ENCODE measurements at places on chromosomes 7 and 10.
A peak's percentile ranks its signal among the peaks of the same experiment; 100 is the strongest.

DNA sequence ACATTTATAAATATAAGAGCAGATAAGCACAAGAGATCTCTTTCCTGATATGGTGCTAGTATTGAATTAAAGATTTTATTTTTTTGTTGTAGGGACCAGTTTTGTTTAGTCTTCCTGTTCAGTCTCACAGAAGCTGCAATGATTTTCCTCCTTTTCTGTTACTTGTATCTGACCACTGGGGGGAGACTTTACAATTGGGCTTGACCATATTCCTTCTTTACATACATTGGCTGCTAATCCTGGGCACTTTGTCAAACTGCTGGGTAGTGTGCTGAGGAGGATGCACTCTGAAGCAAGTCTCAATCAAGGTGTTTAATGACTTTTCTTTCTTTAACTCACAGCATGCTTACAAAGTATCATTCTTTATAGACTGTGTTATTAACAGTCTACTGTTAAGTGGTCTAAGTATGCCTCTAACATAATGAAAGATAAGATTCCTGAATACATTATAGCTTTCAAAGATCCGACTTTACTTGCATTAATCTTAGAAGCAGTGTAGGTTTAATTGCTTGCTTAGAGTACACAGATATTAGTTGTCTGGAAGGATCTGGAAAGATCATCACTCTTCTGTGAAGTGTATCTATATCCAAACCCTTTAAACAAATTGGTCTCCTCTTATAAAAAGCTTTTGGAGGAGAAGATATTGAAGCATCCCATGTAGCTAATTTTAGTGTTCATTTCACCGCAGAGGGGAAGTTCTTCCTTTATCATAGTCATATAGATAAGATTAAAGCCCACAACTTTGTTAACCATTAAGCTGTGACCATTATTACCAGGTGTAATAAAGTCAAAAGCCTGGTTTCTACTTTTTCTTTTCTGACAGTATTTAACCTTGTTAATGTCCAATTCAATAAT lies 3.1 kb downstream of the PALS2 start:
- DNase-seq: peak; percentile 87

GRCh38 chr7:150340024-150340749 lies 1.2 kb downstream of the RARRES2 start:
- DNase-seq: no peak

- DNase-seq: no peak
These were observed 17.0 kb upstream of the GIMAP2 start for GRCh38 chr7:150668472-150668911.

GRCh38 chr10:69685426-69685801 lies 55.4 kb downstream of the FAM241B start:
- DNase-seq: no peak

DNA sequence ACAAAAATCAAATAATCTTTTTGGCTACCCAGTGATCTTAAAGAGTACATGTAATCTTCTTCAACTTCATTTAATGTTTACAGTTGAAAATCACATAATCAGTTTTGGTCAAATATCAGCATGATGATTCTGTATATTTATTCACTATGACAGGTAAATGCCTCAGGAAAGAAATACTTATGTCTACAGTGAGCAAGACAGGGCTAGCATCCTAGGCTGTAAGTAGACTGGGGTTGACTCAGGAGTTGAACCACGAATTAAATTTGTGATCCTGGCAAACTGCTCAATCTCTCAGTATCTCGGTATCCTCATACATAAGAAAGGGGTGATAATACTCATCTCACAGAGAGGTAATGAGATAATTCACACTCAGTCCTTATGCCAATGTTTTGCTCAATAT lies 71.8 kb downstream of the SEMA3D start:
- no peak for DNase-seq

DNA sequence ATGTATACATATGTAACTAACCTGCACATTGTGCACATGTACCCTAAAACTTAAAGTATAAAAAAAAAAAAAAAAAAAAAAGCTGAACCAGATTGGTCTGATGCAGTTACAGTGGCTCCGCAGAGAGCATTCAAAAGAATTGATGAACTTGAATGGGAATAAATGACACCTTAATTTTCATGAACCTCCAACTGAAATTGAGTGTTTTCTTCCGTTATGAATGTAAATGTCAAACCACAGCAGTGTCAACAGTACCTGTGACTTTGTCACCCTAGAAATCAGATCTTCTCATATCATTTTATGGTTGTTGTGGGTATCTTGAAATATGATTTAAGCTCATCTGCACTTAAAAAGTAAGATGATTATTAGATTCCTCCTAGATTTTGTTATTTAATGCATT lies 32.7 kb upstream of the SRGN start:
- DNase-seq: no peak

DNA sequence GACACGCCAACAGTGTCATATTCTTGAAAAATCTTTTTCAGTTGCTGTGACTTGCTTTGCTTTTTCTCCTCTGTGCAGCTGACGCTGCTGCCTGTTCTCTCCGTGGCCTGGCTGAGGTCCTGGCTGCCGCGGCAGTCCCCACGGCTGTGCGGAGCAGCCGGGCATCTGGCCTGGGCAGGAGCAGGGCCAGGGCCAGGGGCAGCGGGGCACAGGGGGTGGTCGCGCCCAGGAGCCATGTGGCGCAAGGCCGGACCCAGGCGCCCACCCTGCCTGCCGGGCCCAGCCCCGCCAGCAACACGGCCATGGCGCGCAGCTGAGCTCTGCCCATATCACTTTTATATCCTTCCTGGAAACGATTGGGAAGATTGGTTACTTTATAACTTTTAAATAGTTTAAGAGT lies 109.4 kb upstream of the ACBD5 start:
- DNase-seq: no peak

- no peak for DNase-seq
These were observed 77.1 kb downstream of the NRF1 start for GRCh38 chr7:129688503-129689222.

All from RKO (cell line).